Muscle of back (tissue), 13 donors: ENCODE measurements at places on chromosomes 2 and 18.

DNA sequence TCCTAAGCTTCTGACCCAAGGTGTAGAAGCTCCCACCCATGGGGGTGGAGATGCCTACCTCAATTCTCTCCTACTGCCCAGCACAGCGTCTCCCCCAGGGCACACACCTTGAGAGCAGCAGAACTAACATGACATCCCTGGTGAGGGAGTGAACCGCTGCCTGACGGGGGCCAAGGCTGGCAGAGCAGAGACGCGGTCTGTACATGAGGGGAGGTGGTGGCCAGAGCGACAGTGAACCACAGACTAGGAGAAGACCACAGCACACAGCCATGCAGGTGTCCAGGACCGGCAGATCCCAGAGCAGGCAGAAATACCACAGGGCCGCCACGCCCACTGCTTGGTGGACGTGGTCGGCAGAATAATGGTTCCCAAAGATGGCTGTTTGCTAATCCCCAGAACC, 40.4 kb downstream of the TFCP2L1 start:
- no peak for DNase-seq

DNA sequence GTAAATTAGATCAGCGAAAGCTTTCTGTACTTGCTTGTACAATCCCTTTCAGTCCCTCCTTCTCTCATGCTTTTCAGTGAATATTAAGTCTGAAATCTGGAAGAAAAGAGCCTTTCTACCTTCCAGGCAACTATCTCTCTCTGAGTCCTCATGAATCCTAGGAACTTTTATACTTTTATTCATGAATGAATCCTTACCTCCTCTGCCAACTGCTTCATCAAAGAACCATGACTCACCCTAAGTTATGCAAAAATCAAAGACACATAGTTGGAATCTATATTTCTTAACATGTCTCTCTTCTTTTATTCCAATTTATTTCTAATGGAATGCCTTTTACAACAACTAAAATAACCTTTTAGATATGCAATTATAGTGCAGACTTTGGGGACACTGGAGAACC, 394.2 kb downstream of the CLIP4 start:
- DNase-seq, result no peak

DNA sequence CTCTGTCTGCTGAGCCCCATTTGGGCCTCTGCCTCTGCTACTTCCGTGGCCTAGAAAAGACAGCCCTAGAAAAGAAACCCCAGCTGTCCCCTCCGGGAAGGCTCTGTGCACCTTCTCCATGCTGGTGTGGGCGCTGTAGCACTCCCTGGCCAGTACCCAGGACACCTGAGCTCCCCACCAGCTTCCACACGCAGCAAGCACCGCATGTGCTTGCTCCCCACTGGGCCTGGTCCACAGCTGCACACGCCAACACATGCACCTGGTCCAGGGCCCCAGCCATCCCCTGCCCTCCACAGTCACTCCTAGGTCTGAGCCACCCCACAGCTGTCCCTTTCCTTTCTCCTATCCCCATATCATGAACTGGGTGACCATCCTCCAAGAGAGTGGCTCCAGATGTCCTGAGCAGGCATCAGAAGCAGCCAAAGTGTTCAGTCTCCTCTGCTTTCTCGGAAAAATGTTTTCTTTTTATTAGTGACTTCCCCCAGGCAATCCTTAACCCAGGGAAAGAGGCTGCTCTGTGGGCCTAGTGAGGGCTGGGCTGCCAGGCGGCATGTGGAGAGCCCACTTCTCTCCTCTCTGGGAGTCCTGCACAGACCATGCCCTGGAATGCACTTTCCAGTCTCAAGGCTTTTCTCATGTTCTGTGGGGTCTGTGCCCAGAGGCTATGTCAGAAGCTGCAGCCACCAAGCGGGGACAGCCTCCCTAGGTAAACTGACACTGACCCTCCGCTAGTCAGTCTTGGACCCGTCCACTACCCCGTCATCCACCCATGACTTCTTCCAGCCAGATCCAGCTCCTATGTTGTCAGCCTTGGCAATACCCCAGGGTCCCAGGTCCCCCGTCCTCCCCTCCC, 133.7 kb downstream of the KLHL29 start:
- DNase-seq, result no peak

DNA sequence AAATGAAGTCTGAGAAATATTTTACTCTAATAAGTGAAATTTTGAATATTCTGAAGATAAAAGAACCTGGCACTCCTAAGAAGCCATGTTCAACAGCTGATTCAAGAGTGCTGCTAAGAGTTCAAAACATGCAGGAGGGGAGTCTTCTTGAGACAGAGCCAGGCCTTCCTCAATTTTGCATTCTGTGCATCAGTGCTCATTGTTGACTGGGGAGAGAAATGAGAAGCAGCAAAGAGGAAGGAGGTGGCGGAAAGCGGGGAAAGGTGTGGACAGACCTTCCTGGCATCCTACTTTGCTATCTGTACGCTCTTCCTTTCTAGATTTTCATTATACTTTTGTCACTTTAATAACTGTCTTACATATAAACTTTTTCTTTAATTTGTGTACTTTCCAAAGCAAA, 29.7 kb upstream of the TXNDC2 start:
- no peak for DNase-seq

- no peak for DNase-seq
These were observed 69.7 kb upstream of the SULT1C3 start for GRCh38 chr2:108169982-108170625.

GRCh38 chr2:122136056-122136455, 380.6 kb downstream of the TSN start:
- DNase-seq, result no peak
